ENCODE measurements at places on chromosomes 2 and 18.

- DNase-seq = no peak
These were observed 265.8 kb downstream of the ALK start for GRCh38 chr2:29655391-29656086.

GRCh38 chr2:59786684-59787083, 766.8 kb downstream of the BCL11A start:
- DNase-seq = no peak

GRCh38 chr2:32495139-32495538, 132.7 kb upstream of the TTC27 start:
- DNase-seq = no peak

DNA sequence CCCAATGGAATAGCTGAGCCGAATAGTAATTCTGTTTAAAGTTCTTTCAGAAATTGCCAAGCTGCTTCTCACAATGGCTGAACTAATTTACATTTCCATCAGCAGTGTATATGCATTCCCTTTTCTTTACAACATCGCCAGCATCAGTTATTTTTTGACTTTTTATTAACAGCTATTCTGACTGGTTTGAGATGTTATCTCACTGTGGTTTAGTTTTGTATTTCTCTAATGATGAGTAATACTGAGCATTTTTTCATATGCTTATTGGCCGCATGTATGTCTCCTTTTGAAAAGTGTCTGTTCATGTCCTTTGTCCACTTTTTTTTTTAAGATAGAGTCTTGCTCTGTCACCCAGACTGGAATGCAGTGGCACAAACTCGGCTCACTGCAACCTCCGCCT, 100.7 kb downstream of the C2orf74 start:
- DNase-seq = no peak

GRCh38 chr2:175805442-175806124, 196.5 kb downstream of the LNPK start:
- DNase-seq = no peak

GRCh38 chr2:231204581-231204980, 6.2 kb downstream of the ARMC9 start:
- DNase-seq = no peak

DNA sequence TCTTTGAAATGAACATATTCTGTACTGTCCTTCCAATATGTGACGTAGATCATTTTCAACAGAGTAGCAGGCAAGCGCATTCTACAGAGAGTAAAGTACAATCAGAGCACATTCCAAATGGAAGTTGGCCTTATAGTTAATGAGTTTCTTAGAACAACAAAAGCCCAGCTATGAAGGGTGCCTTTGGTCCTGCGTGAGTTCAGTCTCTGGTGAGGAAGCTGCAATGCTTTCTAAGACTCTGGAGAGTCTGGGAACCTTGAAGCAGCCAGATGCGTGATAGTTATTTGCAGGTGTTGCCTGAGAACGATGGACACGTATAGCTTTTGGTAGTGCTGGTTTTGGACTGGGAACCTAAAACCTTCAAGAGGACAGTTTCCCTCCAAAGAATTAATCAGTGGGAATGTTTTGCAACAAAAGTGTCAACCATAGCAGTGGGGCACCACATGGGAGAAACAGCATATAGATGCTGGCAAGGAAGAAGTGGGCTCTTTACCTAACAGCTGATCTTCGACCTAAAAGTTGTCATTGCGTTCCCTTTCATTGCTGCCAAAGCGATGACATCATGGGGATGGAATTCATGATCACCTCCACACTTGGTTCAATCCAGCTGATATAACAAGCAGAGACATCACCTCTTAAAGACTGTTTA, 9.3 kb upstream of the SNORC start:
- no peak for DNase-seq

DNA sequence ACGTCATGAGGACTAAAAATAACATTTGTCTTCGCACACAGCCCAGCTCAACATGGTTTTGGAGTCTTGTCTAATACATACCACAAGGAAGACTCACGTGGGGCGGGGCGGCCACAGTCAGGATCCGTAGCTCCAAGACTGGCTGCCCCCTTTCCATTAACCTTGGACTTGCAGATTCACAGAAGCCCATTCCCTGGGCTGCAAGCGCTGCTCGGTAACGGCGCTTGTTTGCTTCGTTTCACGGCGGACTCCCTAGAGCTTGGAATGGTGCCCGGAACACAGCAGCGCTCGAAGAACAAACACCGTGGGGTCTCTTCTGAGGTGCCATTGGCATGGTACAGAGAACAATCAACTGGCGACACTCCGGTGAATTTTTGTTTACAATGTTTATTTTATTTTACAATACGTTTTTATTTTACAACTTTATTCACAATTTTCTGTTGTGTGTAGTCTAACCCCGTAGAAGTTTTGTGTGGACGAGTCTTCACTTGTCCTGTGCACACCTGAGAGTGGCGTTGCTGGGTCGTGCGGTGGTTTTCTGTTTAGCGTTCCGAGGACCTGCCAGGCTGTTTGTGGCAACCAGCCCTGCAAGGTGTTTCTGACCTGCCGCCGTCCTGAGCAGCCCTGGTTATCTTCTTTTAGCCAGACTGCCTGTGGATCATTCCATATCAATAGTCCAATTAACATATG, 126.5 kb downstream of the GALR1 start:
- DNase-seq = no peak

DNA sequence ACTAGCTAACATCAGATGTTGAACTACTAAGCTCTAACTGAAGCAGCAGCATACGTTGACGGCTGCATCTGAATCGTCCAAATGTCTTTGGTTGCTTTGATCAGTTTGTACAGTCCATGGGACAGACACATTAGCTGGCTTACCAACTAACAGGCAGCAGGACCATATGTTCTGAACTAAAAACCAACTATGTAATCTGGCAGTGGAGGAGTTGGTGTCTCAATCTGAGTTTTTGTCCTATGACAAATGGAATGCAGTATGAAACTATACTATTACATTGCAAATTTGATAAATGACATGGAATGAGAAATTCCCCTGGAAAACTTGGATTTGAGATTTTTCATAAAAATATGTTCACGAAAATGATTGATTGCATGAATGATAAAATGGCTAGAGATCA, 79.5 kb downstream of the EPHA4 start:
- DNase-seq = no peak

DNA sequence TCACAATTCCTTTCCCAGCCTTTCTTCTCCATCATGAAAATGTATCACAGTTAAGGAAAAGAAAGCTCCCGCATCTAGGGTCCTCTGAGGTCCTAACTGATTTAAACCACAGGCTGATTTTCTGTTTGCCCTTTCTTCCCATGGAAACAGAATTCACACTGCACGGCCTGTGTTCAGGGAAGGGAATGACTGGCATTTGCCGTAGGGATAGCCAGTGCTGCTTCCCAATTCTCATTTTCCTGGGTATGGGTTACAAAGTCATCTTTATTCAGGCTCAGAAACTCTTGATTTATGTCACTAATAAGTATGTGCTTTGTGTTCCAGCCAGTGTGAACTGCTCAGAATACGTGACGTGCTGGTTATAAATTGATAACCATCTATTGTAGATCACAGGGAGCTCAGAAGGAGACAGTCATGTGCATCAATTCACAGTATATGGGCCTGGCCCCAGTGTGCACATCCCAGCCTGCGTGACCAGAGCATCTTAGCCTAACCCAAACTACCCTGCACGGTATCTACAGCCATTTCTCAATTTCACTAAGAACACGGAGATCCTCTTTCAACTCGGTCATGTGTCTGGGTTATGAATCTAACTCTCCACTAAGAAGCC, 163.3 kb downstream of the LRRC30 start:
- DNase-seq = no peak

GRCh38 chr2:206533977-206534376, 90.6 kb downstream of the ADAM23 start:
- DNase-seq = no peak

- no peak for DNase-seq
These were observed 124.8 kb upstream of the SIX2 start for GRCh38 chr2:45134014-45134413.

GRCh38 chr18:37598966-37599896, 33.6 kb upstream of the CELF4 start:
- DNase-seq = no peak

GRCh38 chr2:10668402-10669012, 21.3 kb downstream of the NOL10 start:
- DNase-seq = peak; percentile 64

DNA sequence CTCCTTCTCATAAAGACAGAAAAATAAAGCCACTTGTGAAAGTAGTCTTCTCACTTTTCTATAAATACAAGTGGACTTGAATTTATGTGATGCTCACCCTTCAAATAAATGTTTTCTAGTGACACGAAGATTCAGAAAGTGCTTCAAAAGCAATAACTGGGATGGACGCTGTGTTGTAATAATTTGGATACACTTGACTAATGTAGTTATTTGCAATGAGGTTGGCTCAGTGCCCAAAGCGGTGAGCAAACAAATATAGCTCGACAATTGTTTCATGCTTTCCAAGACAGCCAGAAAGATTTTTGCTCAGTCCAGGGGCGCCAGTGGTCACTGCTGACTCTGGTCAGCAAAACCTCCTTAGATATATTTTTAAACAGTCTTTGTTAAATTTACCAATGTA, 278.6 kb upstream of the KLHL14 start:
- DNase-seq = no peak

DNA sequence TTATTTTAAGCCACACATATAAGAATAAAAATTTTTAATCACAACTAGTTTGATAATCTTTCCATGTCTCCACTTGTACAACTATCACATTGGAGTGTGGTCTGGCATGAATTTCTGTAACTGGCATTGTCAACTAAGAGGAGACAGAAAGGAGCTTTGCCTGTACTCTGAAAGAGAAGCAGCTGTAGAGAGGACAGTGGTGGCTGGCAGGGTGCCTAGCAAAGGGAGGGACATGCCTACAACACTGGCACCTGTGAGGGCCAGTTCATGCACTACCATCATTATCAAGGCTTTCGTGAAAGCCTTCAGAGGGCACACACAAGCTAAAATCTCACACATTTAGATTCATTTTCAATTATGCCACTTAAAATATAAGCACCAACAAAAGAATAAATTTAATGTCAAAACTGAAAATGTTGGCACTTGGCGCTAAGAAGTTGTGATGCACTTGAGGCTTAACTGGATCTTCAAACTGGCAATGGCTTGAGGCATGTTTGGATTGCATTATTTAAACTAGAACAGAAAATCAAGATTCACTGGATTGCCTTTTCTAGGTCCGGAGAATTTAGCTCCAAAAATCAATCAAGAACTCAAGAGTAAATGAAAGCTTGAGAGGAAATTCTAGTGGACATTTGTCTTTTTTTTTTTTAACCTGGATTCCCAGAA, 238.6 kb downstream of the ZNF385B start:
- no peak for DNase-seq

GRCh38 chr2:127134235-127134634, 27.3 kb upstream of the BIN1 start:
- DNase-seq = no peak

DNA sequence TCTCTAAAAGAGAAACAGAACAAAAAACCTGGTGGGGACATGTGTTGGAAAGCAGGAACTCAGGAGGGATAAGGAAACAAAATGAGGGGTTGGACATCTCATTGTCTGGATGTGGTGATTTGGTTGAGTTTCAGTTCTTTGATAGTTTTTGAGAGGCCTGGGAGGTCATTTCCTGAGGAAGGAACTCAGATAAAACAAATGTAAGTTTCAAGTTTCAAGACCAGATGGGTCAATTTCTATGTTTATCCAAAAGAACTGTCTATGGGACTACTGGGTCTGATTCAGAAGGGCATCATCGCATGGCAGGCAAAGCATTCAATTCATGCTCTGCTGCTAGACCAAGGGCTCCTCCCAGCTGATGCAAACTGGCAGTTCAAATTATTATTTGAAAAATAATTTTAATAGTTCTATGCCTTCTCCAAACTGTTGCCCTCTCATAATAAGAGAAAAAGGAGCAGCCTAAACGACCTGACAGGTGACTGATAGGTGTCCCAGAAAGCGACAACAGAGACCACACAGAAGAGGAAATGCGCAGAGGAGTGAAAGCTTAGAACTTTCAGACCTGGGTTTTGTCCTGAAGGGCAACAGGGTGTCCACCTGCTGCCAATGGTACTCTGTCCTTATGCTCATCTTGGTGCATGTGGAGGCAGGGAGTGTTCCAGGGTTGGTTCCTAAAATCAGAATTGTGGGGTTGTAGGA, 39.3 kb upstream of the SH3RF3 start:
- no peak for DNase-seq

- no peak for DNase-seq
These were observed 54.4 kb upstream of the B3GNT7 start for GRCh38 chr2:231341100-231341499.

DNA sequence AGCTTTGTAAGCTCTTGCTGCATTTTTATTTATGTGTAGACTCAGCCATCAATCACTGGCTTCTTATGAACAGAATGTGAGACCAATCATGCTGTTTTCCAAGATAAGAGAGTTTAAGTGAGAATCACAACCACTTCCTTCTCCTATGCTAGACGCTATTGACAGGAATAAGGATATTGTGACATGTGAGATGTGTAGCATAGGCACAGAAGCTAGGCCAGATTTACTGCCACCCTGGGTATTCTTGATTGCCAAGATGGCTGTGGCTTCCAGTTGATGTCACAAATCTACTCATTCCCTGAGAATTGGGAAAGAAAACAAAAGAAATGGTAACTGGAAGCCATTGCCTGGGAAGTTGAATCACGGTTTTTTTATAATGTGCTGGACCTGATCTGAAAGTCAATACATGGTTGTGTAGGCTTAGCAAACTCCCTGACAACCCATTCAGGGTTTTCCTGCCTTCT, 49.9 kb downstream of the RAB27B start:
- no peak for DNase-seq

DNA sequence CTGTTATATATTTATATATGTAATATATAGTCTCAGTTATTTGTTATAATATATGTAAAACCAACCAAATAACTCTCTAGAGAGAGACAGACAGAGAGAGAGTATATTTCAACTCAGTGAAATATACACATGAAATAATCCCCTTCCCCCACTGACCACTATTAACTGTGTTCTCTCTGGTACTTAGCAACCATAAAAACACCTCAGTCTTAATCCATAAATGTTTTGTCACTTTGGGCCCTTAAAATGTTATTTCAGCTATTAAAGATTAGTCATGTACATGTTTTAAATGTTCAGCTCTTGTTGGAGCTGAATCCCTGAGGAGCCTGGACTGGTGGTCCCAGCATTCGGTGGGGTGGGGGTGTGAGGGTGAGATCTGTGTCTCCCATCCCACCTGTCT, 122.2 kb upstream of the MAP3K20 start:
- no peak for DNase-seq

- DNase-seq = no peak
These were observed 12.9 kb upstream of the GLI2 start for GRCh38 chr2:120722568-120723421.

DNA sequence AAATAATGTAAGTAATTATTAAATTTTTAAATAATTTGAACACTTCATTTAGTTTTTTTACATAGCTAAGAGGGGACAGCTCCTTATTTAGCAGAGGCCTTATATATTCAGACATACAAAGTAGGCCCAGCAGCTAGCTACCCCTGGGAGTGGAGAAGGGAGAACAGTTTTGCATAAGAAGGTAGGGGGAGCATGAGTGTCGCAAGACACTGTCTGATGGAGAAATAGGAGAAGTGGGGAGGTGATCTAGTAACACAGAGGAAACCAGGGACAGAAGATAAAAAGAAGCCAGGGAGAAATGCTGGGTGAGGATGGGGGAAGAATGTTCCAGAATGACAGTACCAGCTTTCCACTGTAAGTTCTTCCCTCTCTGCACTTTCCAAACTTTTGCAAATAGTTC, 16.0 kb upstream of the RGPD4 start:
- peak; percentile 6 for DNase-seq

GRCh38 chr2:239017491-239018098, 169.7 kb downstream of the TWIST2 start:
- DNase-seq = no peak
